Cortex of kidney (tissue), 1 donor: ENCODE measurements at places on chromosomes 1 and 21.

DNA sequence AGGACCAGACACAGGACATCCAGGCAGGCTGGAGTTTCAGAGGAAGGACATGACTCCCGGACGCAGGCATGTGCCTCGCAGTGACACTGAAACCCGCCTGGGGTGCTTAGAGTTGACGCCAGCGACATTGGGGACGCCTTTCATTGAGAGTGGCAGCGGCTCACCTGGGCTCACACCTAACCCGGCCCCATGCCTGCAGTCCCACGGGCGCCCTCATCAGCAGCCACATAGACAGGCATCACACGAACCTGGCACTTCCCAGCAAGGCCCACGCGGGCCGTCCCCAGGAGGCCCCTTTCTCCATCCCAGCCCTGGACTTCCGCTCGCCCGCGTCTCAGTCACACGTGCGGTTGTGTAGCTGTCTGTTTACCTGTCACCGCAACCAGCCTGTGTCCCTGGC is 17.0 kb downstream of the ITGB2 start:
- no peak for DNase-seq

- no peak for DNase-seq
These were observed 1.8 kb upstream of the TBX15 start for GRCh38 chr1:118989878-118990378.

DNA sequence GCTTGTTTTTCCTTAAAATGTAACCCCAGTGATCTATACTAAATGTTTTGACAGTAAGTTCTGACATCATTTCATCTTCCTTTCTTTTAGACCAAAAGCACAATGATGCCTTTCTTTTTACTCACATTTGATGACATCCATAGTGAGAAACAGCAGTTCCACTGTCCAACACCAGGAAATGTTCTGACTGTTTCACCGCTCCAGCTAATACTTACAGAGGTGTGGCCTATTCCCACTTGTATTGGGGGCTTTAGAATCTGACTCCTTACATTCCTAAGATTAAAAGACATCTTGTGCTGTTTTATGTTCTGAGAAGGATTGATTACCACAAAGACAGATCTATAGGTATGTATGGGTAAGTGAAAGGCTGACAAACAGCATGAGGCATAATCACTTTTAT is 1018.2 kb upstream of the PRMT6 start:
- DNase-seq, result no peak

DNA sequence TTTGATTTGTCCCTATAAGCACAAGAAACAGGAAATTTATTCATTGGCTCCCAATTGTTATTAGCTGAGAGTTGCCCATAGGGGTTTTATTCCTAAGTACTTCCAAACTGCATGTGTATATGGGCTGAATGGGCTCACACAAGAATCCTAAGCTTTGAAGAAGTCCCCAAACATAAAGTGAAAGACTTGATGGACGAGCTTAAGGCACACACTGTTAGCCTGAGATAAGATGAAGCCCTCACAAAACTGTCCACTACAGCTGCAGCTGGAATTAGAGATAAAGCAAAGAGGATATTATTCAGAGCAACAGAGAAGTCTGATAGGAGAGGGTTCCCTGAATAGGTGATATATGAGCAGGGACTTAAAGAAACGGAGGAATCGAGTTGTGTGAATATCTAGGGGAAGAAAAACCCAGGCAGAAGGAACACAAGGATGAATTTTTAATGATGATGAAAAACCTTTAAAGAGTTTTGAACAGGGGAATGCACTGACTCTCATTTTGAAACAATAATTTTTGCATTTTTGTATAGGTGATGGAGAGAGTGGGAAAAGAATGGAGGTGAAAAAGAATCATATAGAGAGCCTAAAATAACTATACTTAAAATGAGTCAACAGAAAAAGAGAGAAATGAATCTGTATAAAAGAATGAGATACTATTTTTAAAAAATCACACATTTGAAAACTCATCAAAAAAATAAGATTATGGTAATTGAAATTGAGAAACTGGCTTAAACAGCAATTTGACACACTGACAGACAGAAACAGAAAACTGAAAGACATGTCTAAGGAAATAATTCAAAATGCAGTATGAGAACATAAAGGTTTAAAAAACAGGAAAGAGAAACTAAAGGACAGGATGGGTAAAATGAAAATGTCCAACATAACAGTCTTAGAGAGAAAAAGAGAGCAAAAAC is 133.6 kb upstream of the POGK start:
- no peak for DNase-seq

- DNase-seq, result no peak
These were observed 14.2 kb upstream of the TENT5B start for GRCh38 chr1:27026621-27027574.

GRCh38 chr1:109527846-109528695 is 11.6 kb upstream of the GPR61 start:
- DNase-seq, result no peak

DNA sequence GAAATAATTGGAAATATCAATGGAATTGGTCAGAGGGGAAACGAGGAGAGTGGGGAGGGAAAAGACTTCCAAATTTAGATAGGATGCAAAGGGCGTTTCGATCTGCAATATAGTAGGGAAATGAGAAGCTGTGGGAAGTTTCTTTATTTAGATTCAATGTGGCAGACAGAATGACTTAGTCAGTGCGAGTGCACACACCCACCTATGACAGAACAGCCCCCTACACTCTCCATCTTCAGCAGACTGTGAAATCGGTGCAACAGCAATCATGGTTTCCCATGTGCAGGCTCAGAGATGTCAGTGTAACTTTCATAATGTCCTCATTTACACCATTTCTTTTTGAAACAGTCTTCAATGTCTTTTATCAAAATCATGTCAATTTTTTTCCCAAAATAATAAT is 46.0 kb downstream of the DIP2A start:
- DNase-seq, result no peak

DNA sequence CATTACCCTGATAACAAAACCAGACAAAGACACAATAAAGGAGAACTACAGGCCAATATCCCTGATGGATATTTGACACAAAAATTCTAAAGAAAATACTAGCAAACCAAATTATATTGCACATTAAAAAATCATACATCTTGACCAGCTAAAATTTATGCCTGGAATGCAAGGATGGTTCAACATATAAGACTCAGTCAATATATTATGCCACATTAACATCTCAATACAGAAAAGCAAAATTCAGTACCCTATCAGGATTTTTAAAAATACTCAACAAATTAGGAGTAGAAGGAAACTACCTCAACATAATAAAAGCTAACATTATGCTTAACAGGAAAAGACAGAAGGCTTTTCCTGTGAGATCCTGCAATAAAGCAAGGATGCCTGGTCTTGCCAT is 177.1 kb downstream of the MAGI3 start:
- DNase-seq, result no peak

GRCh38 chr1:234484991-234485739 is 6.2 kb upstream of the TARBP1 start:
- no peak for DNase-seq

- DNase-seq, result no peak
These were observed 354.6 kb downstream of the MATN1 start for GRCh38 chr1:30368651-30369240.

DNA sequence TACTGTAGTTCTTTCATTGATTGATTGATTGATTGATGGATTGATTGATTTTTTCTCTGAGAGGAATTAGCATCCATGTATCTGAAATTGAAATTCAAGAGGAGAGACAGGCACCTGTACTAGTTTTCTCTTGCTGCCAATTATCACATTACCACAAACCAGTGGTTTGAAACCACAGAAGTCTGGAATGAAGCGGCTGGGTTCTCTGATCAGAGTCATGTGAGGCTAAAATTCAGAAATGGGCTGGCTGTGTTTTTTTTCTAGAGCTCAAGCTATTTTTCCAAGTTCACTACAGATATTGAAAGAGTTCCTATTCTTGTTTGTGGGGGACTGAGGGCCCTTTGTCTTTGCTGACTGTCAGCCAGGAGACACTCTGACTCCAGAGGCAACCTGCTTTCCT is 10.0 kb downstream of the NBPF3 start:
- DNase-seq, result no peak

DNA sequence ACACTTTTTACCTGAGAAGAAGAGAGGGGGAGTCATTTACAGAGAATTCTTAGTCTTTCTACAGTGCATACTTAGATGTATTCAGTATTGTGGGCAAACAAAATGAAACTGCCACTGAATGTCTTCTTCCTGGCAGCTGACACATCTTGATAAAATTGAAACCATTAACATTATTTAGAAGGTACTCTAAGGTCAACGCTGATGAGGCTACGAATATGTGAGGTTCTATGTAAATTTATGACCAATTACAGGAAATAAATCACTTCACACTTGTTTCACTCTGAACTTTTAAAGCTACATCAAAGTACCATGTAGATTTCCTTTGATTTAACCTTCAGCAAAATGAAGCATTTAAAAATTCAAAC is 51.3 kb upstream of the GFI1 start:
- DNase-seq, result no peak

- DNase-seq, result no peak
These were observed 35.4 kb downstream of the RCSD1 start for GRCh38 chr1:167665469-167665868.

DNA sequence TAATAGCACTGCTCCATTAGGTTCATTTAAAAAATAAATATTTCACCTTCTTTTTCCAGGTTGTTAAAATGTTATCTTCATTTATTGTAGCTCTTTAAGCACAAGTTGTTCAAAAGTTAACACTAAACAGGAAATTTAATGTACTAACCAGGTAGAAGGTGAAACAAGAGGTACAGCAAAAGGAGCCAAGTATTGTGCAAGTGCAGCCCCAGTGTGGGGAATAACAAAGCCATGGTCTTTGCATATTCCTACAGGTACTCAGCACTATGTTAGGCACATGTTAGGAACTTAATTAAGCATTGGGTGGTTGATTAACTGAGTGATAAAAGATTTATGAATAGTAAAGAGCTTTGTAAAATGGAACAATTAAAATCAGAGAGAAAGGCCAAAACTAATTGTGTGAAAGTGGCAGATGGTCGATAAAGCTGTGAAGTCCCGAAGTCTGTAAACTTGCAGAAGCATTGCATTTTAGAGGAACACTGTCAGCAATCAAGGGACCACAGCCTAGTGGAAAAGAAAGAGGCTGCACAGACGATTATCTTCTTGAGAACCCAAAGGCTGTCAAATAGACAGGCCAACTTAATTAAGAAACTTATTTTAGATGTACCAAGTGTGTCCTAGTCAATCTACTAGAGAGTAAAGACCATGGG is 185.8 kb downstream of the SLC44A5 start:
- DNase-seq, result no peak

DNA sequence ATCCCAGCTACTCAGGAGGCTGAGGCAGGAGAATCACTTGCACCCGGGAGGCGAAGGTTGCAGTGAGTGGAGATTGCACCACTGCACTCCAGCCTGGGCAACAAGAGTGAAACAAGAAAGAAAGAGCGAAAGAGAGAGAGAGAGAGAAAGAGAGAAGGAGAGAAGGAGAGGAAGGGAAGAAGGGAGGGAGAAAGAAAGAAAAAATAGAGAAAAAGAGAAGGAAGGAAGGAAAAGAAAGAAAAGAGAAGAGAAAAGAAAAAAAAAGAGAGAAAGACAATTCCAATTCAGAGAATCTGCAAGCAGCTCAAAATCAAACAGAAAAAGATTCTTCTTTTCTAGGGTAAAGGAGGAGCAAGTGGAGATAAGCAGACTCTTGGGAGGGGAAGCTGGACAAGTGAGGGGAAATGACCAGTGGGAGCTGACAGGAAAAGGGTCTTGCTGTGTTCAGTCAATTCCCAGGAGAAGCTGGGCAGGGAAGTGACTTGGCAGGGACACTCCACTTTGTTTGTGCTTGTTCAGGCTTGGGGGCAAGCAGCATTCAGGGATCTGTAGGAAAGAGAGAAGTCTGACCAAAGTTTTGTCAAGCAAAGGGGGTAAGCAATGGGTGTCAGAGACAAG is 3.6 kb upstream of the CAPN2 start:
- DNase-seq, result no peak

GRCh38 chr1:168085401-168085872 is 51.3 kb downstream of the GPR161 start:
- DNase-seq, result no peak

GRCh38 chr1:198150369-198150768 is 6.4 kb upstream of the NEK7 start:
- no peak for DNase-seq

DNA sequence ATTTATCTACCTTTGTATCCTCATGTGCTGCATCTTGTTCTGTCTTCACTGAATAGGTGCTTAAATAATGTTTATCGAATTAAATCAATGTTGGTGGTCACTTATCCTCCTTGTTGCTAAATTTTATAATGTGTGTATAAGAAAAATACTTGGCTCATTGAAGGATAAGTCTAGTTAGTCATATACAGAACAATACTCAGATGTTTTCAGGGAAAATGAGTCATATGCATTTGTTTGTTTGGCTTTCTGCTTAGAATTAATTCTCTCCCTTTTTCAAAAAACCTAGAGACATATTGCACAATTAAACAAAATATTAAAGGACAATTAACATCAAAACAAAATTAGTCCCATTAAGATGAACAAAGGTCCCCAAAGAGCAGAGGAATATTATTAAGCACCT is 89.0 kb downstream of the UBE2U start:
- DNase-seq, result no peak

- DNase-seq, result no peak
These were observed 74.5 kb downstream of the ITPKB start for GRCh38 chr1:226664413-226665101.

DNA sequence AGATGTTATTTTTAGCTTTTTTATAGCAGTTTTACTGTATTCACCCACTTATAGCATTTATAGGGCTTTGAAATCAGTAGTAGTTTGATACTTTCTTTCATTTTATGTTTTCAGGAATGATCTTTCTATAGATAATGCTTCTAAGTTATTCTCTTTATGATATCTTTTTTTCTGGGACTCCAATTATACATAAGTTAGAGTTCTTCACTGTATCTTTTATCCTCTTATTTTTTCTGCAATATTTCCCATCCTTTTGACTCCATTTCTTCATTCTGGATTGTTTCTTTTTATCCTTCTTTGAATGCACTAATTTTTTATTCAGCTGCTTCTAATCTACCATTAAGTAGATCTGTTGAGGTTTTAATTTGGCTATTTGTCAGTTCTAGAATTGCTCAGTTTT is 73.1 kb downstream of the FMN2 start:
- no peak for DNase-seq

GRCh38 chr1:110982320-110982719 is 18.6 kb upstream of the LRIF1 start:
- DNase-seq, result no peak

GRCh38 chr1:53335661-53336060 is 7.8 kb upstream of the LRP8 start:
- no peak for DNase-seq

GRCh38 chr1:205972491-205973168 is 29.4 kb upstream of the SLC26A9 start:
- no peak for DNase-seq

- peak; percentile 11 for DNase-seq
These were observed at the start of gene PRMT6 for GRCh38 chr1:107056426-107057196. TSS of gene PRMT6 (plus strand) at chr1:107056674. CDS start at chr1:107056716, 42 bp downstream.

DNA sequence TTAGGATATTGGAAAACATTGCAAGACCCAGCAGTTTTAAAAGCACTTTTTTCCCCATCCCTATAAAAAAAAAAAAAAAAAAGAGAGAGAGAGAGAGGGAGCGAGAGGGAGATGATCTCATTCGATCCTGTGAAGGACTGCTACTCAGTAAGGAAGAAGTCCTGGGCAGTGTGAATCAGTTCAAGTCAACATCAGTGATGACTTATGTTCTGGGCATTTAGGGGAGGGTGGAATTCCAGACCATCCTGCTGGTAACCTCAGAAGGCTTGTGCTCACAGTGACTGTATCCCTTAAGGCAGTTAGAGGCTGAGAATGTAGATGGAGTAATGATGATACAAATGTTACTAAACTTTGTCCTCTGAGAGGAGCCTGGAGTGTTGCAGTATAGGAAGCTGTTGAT is 151.4 kb downstream of the TGFB2 start:
- DNase-seq, result no peak

GRCh38 chr1:234556245-234556943 is 53.6 kb downstream of the IRF2BP2 start:
- DNase-seq, result no peak

GRCh38 chr21:44730951-44731579 is 19.7 kb upstream of the TSPEAR start:
- DNase-seq, result no peak
